ENCODE measurements at places on chromosomes 12 and 14. TPM values are rescaled to one million over a fixed set of nuclear protein-coding genes. Genes with fewer than 3 reads are reported as not detected.
A peak's percentile ranks its signal among the peaks of the same experiment; 100 is the strongest.

The SUDS3 gene
- total RNA-seq = 30.2 TPM

DNA sequence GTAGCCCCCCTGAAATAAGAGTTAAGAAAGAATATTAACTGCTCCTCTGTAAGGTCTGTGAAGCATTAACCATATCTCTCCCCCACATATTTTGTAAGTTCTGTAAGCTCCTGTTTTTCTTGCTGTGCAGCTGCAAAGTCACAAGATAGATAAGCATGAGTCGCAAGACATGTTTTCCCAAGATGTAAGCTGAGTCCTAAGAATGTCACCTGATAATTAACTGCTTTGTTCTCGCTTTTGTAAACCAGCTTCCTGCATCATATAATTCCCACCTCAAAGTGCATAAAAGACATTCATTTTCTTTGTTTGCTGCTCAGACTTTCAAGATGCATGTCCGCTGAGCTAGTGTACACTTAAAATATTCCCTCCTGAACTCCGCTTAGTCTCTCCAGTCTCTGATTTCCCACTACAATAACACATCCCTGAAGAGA, 27.0 kb upstream of the PHC1 start:
- no peaks in the 10 kb centered on the region for H3K36me3 ChIP-seq
- H3K27ac ChIP-seq = no peak overlapping the region
- no peak for DNase-seq

- no peak for DNase-seq
- no peaks in the 10 kb centered on the region for H3K36me3 ChIP-seq
- no peaks in the 10 kb centered on the region for H3K27me3 ChIP-seq
- peaks cover 61% of the 10 kb centered on the region for H3K4me1 ChIP-seq
- H3K27ac ChIP-seq = peak overlapping the region; percentile 78
- no peak overlapping the region for H3K4me3 ChIP-seq
Observed at GRCh38 chr14:74938531-74939495, 15.8 kb upstream of the RPS6KL1 start.

GRCh38 chr12:116064493-116064892, 213.0 kb downstream of the MED13L start:
- no peak overlapping the region for H3K27ac ChIP-seq
- peaks cover 42% of the 10 kb centered on the region for H3K4me1 ChIP-seq
- no peak for DNase-seq
- no peak overlapping the region for H3K4me3 ChIP-seq
- H3K27me3 ChIP-seq = no peaks in the 10 kb centered on the region

GRCh38 chr12:126949558-126949957, 1317.4 kb upstream of the TMEM132C start:
- no peaks in the 10 kb centered on the region for H3K27me3 ChIP-seq
- no peak overlapping the region for H3K4me3 ChIP-seq
- H3K36me3 ChIP-seq = no peaks in the 10 kb centered on the region
- no peak for DNase-seq

DNA sequence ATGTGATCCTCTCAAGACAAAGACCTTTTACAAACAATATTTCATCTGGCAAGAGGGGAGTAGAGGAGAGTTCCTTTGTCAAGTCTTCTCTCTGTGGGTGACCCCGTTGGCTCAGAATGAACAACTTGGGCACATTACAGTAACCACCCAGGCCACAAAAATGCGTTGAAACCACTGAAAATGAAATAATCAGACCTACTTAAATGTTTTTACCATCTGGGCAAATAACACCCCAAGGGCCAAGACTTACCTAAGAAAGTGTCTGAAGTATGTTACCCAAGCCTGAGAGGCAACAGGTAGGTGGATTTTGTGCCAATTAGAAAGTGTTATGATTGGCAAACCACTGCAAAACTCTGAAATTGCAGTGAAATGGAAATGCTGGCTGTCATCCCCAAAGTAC, 1.3 kb downstream of the TC2N start:
- no peak for DNase-seq
- H3K27me3 ChIP-seq = no peaks in the 10 kb centered on the region
- no peaks in the 10 kb centered on the region for H3K4me1 ChIP-seq
- no peak overlapping the region for H3K27ac ChIP-seq

The OTOGL gene
- total RNA-seq = 7.6 TPM

The CELA1 gene
- total RNA-seq = not detected

GRCh38 chr12:49789992-49790391, 38.2 kb downstream of the NCKAP5L start:
- H3K4me1 ChIP-seq = no peaks in the 10 kb centered on the region
- no peak overlapping the region for H3K27ac ChIP-seq
- no peak overlapping the region for H3K4me3 ChIP-seq
- no peak for DNase-seq

DNA sequence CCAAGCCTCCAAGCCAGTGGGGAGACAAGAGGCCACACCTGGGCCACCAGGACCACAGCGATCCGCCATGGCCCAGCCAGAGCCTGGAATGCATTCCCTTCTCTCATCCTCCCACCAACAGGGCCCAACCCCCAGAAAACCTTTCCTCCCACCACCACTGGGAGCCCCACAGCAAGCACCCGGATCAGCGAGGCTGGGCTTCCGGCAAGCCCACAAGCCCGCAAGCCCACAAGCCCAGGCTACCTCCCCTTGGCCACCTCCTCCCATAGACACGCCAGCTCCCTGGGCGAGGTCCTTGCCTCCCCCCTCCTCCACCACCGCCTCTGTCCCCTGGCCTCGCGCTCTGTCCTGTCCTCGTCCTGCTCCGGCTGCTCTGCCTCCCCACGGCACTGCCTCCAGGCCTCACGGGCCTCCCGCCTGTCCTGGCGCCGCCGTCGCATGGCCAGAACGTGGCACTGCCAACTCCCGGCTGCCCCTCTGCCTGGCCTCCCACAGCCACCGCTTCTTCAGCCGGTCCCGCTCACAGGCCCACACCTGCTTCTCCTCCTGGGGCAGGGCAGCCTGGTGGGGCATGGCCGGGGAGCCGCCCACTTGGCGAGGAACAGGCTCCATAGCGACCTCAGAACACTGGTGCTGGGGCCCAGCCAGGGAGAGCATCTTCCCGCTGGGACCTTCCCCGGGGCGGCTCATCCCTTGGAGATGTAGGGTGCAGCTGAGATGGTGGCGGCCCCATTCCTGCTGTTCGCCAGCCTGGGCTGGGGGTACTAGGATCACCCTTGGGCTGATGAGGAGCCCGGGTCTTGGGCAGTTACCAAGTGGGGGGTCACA, 5.6 kb downstream of the CDK2AP1 start:
- H3K27me3 ChIP-seq = no peaks in the 10 kb centered on the region
- no peak for DNase-seq
- H3K4me3 ChIP-seq = no peak overlapping the region
- peaks cover 31% of the 10 kb centered on the region for H3K4me1 ChIP-seq
- H3K27ac ChIP-seq = no peak overlapping the region

DNA sequence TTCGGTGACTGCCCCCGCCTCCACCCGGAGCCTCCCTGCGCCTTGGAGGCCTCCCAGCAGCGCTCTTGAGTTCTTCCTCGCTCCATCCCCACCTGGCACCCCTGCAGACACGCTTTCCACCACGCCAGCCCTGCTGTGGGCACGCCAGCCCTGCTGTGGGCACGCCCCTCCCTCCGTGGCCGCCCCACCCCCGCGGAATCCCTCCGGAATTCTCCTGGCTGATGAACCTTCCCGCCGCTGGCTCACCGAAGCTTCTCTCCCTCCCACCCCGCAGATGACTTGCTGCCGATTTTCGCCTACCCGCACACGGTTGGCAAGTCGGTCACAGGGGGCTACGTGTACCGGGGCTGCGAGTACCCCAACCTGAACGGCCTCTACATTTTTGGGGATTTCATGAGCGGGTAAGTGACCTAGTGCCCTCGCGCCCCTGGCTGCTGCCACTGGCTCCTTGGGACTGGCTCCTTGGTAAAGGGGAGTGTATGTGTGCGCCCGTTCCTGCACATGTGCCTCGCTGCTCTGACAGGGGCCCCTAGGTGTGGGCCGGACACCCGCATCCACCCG, 15.2 kb downstream of the HHIPL1 start:
- H3K4me3 ChIP-seq = no peak overlapping the region
- H3K4me1 ChIP-seq = no peaks in the 10 kb centered on the region
- DNase-seq = no peak
- H3K36me3 ChIP-seq = no peaks in the 10 kb centered on the region
- H3K27ac ChIP-seq = no peak overlapping the region

DNA sequence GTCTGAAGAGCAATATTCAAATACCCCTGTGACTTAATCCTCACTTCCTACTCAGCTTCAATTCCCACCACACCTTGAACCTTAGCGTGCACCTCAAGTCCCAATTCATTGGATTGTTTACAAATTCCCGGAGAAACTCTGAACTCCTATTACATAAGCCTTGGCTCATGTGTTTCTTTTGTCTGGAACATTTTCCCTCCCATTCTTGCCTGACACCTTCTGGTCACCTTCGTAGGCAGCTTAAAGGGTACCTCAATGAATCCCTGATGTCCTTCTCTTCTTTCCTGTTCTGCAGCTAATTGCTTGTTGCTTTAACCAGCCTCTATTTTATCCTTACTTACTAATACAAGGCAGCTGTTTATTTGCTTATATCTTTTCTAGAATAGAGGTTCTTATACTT, 85.0 kb upstream of the SEL1L start:
- H3K27ac ChIP-seq = no peak overlapping the region
- H3K36me3 ChIP-seq = no peaks in the 10 kb centered on the region
- no peak overlapping the region for H3K4me3 ChIP-seq
- DNase-seq = no peak
- no peaks in the 10 kb centered on the region for H3K4me1 ChIP-seq

The MYF5 gene
- not detected for total RNA-seq

The OR10A7 gene
- total RNA-seq = not detected

DNA sequence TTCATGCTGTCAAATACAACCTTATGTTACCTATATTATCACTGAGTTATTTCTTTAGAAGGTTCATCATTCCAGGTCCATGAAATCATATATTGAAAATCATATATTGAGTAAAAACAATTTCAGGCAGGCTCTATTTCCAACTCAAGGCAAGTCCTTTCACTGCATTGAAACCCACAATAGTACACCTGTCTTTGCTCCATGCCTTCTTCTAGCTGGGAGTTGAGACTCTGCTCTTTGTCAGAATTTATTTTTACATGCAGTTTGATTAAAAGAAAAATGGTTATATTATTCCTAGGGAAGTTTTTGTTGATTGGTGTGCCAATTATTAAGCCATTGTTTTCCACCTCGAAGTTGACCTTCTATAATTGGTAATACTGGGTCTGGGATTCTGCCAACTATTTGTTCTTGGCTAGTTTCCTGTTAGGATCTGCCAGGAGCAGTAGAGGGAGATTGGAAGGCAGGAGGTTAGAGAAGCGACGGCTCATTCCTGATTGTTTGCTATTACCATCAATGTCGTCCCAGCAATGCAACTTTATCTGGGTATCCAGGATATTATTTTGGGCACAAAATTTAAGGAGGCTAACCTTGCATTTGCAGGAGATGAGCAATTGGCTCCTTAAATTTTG, 79.5 kb upstream of the MIS18BP1 start:
- no peaks in the 10 kb centered on the region for H3K27me3 ChIP-seq
- peaks cover 6% of the 10 kb centered on the region for H3K4me1 ChIP-seq
- no peaks in the 10 kb centered on the region for H3K36me3 ChIP-seq
- no peak for DNase-seq
- H3K27ac ChIP-seq = no peak overlapping the region
- no peak overlapping the region for H3K4me3 ChIP-seq

The BHLHE41 gene
- 15.0 TPM for total RNA-seq

GRCh38 chr14:78028471-78028870, 141.7 kb upstream of the NRXN3 start:
- no peaks in the 10 kb centered on the region for H3K4me1 ChIP-seq
- H3K36me3 ChIP-seq = no peaks in the 10 kb centered on the region
- no peak overlapping the region for H3K27ac ChIP-seq
- DNase-seq = no peak
- no peaks in the 10 kb centered on the region for H3K27me3 ChIP-seq
- H3K4me3 ChIP-seq = no peak overlapping the region

GRCh38 chr14:50829489-50830043, 1.4 kb downstream of the NIN start:
- no peaks in the 10 kb centered on the region for H3K36me3 ChIP-seq
- peaks cover 37% of the 10 kb centered on the region for H3K4me1 ChIP-seq
- no peaks in the 10 kb centered on the region for H3K27me3 ChIP-seq
- peak overlapping the region; percentile 85 for H3K4me3 ChIP-seq
- peak overlapping the region; percentile 83 for H3K27ac ChIP-seq
- no peak for DNase-seq

DNA sequence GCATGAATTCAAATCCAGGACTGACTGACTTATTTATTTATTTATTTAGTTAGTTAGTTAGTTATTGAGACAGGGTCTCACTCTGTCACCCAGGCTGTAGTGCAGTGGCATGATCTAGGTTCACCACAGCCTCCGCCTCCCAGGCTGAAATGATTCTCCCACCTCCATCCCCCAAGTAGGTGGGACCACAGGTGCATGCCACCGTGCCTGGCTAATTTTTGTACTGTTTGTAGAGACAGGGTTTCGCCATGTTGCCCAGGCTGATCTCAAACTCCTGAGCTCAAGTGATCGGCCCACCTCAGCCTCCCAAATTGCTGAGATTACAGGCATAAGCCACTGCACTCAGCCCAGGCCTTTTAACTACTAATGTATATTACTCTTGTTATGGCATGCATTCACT, 36.0 kb downstream of the BTG1 start:
- H3K4me1 ChIP-seq = no peaks in the 10 kb centered on the region
- H3K27me3 ChIP-seq = no peaks in the 10 kb centered on the region
- no peak for DNase-seq
- H3K4me3 ChIP-seq = no peak overlapping the region

DNA sequence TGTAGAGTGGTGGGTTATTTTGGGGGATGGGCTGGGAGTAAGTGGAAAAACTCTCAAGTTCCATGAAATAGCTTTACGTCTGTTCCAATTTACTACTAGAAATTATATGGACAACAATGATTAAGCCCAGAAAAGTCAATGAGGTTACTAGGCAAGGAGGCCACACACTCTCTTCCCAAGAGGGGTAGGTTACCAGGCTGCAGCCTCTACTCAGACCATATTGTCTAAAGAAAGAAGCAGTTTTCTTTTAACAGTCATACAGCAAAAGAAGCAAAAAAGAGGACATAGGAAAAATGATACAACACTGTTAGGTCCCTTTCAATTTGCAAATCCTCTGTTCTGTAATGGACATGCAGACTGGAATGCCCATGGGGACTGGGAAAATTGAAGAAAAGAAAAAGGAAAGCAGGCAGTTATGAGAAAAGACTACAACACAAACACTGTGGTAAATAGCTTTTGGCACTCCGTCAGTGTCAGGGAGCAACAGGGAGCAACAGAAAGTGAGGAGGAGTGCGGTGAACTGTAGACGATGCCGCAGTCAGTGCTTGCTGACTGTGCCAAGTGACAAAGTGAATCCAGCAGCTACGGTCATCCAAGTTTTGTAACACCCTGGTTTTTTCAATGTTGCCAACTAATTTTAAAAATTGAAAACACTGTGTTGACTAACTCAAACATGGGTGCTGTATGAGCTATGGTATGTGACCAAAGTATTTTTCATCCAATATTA, 39.8 kb upstream of the HMGA2 start:
- H3K36me3 ChIP-seq = no peaks in the 10 kb centered on the region
- H3K27me3 ChIP-seq = no peaks in the 10 kb centered on the region
